ENCODE measurements at places on chromosomes 2 and 18.

DNA sequence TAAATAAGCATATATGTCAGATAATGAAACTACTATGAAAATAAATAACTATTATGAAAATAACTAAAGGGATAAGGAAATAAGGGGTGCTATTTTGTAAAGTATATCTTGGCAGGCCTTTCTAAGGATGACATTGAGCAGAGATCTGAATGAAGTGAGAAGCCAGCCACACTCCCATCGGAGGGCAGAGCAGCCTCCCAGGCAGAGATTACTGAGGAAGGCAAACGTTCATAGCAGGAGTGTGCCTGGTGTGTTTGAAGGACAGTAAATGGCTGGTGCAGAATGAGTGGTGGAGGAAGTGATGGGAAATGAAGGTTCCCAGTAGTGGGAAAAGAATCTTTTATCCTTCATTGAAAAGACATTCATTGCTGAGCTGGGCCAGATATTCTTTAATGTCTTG, 62.5 kb downstream of the SPHKAP start:
- no peak for DNase-seq

GRCh38 chr2:11698009-11698922, 28.3 kb upstream of the NTSR2 start:
- DNase-seq, result no peak

GRCh38 chr2:240355962-240356361, 79.5 kb upstream of the GPC1 start:
- DNase-seq, result no peak

DNA sequence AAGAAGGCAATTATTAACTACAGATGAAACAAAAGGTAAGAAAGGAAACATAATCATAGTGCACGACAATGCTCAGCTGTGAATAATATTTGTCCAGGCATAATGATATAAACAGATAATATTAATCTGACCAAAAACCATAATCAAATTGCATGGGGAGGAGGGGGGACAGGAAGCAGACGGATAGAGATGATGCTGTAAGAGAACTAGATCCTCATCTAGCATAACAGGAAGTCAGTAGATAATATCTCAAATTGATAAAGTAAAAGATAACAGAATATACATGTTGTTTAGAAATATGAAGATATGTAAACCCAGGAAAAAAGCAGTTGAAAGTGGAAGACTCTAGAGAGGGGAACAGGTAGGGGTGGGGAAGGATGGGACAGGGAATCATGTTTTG, 84.9 kb upstream of the TGFA start:
- no peak for DNase-seq

GRCh38 chr2:191626497-191627151, 51.3 kb upstream of the NABP1 start:
- DNase-seq, result no peak

DNA sequence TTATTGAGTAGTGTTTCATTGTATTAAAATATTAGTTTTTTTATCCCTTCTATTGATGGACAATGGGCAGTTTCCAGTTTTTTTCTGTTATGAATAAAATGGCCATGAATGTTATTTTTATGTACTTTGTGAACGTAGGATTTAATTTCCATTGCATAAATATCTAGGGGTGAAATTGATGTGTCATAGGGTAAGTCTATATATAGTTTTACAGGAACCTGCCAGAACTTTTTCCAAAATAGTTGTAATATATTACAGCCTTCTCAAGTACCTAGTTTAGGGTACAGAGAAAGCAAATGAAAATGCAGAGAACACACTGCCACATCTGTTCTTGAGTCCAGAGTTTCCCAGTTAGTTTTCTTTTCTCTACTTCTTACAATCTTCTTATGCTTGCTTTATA, 378.6 kb downstream of the MEIS1 start:
- DNase-seq, result no peak

- no peak for DNase-seq
Measured at GRCh38 chr2:230941202-230942180, 16.4 kb upstream of the GPR55 start.

GRCh38 chr18:59736061-59736460, 38.8 kb upstream of the CCBE1 start:
- no peak for DNase-seq

DNA sequence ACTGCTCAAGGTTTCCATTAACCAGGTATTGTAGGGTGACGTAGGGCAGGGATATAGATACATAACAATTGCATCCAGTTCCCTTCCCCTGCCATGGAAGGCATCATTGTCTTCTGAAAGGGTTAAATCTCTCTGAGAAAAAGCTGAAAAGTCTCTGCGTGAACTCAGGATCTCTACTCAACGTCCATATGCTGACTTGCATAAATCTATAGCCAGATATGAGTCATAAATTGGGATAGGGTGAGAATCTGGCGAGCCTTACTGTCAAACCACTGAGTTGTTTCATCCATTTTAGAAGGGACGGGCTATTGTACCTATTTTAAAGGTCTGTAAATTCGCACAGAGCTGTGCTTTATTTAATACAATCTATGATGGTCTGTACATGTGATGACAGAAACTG, 258.3 kb downstream of the L3MBTL4 start:
- no peak for DNase-seq

DNA sequence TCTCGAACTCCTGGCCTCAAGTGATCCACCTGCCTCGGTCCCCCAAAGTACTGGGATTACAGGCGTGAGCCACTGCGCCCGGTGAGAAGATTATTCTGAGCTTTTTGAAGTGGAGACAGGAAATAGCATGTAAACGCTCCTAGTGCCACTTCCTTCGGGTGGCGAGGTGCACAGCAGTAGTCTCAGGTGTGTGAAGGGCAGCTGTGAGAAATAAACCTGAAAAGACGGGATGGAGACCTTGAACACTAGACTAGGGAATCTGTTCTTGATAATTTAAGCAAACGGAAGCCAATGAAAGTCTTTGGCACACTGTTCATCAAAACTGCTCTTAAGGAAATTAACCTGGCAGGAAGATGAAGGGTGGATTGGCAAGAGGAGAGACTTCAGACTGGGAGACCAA, 439 bp upstream of the PLEKHH2 start:
- DNase-seq, result no peak

GRCh38 chr2:140186313-140186712, 1406.1 kb upstream of the NXPH2 start:
- DNase-seq, result no peak

DNA sequence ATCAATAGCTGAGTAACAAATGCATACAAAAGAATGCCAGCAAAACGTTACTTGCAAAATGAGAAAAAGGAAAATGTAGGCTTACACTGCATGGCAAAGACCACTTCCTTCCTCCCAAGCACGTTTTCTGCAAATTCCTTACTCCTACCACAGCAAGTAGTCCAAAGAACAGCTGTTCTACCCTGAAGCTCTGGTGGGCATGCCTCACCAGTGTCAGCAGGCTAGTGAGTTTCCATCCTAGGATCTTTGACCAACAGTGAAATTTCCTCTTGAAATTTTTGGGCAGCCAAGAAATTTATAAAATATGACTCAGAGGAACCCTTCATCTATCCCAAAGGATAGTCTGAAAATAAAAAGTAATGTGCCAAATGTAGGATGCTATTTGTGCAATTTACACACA, 123.9 kb downstream of the ZNF532 start:
- no peak for DNase-seq

GRCh38 chr2:45836740-45837139, 185.3 kb downstream of the PRKCE start:
- DNase-seq, result no peak

GRCh38 chr2:235770909-235771820, 277.3 kb downstream of the AGAP1 start:
- no peak for DNase-seq

GRCh38 chr2:138744713-138745112, 35.5 kb downstream of the NXPH2 start:
- no peak for DNase-seq

DNA sequence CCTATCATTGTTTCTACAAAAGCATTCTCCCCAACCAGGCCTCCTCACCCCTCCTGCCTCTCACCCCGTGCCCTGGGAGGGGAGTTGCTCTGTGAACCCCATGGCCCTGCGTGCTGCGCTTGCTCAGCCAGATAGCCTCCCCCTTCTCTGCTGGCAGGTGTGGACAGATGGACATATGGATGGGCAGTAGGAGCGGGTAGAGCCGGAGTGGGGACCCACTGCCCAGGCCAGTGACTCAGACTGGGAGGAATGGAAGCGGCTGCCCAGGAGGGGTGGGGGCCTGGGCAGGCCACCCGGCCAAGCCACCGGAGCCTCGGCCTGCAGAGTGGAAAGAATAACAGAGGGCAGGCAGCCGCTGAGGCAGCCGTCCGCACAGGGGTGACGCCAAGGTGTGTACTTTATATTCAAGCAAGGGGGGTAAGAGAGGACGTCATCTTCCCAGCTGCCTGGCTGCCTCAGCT, 8.7 kb downstream of the CYP26B1 start:
- DNase-seq, result peak; percentile 24

- no peak for DNase-seq
Measured at GRCh38 chr2:187174582-187174981, 273.5 kb downstream of the CALCRL start.

GRCh38 chr2:98324181-98324580, 22.1 kb upstream of the CNGA3 start:
- no peak for DNase-seq

GRCh38 chr18:52219102-52219501, 120.9 kb upstream of the DCC start:
- no peak for DNase-seq
